ENCODE measurements at places on chromosomes 12 and 14. TPM values are rescaled to one million over a fixed set of nuclear protein-coding genes. Genes with fewer than 3 reads are reported as not detected.

Gene KCNA5
- 0.72 TPM for total RNA-seq

Gene KRT82
- total RNA-seq, result not detected

Gene RNF212B
- total RNA-seq, result not detected

Gene RND1
- 12.4 TPM for total RNA-seq

Gene ZNF84
- 103 TPM for total RNA-seq

Gene TCTN2
- total RNA-seq, result 35.5 TPM

Gene TMEM19
- 24.8 TPM for total RNA-seq

Gene SIX4
- total RNA-seq, result 21.7 TPM

Gene RNU4-1
- total RNA-seq, result 6,474 TPM

Gene TMEM229B
- 1.8 TPM for total RNA-seq

Gene GYS2
- not detected for total RNA-seq

DNA sequence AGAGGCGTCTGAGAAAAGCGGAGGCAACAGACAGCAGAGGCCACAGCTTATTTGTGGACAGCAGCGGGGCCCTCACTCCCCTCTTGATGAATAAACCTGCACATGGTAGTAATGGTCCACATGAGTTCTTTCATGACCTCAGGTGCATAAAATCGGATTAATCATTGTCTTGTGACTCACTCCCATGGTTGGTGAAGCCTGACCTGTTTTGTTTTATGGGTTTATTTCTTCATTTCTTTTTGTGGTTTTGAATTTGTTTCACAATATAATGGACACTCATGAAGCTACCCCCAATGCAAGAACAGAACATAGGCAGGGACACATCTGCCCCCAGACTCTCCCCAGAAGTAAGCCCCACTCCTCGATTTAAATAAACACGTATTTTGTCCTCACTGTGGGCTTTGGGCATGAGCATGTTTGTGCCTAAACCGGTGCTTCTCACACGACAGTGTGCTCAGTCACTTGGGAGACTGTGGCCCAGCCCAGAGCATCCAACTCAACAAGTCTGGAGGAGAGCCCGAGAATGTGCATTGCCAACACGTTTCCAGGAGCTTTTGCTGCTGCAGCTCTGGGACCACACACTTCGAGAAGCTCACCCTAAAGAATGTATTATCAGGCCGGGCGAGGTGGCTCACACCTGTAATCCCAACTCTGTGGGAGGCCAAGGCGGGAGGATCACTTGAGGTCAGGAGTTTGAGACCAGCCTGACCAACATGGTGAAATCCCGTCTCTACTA is 116.1 kb downstream of the SCARB1 start:
- no peak for DNase-seq

DNA sequence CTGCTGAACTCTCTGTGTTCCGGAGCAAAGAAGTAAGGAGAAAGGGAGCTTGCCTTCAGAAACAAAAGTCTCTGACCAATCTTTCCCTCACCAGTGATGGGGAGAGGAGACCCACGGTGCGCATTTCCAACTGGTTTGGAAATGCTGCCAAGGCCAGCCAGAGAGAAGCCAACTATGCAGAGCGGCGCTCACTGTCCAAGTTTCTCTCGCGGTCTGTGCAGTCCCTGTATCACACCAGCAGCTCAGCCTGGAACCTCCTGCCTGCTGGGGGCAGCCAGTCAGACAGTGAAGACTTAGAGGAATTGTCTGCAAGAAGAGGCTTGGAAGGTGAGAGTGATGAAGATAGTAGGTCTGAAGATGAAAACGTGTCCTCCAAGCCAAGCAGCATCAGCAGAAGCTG is 206.2 kb downstream of the NAV3 start:
- no peak for DNase-seq

DNA sequence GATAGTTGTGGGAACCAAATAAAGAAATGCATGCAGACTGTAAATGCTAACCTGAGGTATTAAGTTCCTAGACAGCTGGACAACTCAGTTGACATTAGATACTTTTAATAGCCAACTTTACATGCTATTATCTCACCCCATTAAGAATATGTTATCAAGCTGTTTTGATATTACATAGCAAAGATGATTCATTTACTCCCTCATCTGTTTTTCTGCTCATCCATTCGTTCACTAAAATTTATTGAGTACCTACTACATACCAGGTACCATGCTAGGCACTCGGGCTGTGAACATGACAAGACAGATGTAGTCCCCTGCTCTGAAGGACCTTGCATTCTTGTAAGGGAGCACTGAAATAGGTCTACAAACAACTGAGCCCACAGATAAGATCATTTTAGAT is 192.4 kb downstream of the DACT1 start:
- no peak for DNase-seq

DNA sequence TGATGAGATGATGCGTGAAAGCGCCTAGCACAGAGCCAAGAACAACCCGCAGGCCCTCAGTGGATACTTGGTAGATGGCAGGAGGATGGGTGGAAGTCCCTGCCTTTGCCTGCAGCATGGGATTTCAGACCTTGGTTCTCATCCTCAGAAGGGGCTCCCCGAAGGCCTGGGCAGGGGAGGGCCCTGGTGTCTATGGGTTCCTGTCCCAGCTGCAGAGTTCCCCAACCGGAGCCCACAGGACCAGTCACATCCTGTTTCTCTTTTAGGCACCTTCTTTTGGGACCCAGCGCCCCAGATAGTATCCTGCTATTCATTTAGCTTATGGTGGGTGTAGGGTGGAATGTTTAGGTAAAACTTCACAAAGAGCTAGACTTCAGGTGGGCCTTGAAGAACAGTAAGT is 55.5 kb downstream of the CALM1 start:
- DNase-seq, result no peak

DNA sequence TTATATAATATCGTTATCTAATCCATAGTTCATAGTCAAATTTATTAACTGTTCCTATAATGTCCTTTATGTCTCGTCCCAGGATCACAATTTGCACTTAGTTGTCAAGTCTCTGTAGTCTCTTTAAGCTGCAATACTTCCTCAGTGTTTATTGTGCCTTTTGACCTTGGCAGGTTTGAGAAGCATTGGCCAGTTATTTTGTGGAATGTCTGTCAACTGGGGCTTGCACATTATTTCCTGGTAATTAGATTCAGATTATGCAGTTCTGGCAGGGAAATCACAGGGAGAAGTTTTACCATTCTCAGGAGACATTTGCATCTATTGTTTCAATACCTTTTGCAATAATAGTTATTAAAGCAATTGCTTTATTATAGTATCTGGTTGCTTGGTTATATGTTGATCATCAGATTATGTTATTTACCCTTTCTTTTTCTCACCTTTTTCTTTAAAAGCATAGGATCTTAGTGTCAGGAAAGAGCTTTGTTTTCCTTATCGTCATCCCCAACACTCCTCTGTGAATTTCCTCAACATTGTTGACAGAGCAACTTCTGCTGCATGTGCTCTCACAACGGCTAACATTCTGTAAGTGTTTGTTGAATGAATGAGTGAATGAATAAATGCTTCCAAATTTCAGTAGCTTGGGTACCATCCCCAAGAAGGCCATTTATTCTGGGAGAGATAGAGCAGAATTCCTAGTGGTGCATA is 3.7 kb upstream of the ART4 start:
- DNase-seq, result no peak

DNA sequence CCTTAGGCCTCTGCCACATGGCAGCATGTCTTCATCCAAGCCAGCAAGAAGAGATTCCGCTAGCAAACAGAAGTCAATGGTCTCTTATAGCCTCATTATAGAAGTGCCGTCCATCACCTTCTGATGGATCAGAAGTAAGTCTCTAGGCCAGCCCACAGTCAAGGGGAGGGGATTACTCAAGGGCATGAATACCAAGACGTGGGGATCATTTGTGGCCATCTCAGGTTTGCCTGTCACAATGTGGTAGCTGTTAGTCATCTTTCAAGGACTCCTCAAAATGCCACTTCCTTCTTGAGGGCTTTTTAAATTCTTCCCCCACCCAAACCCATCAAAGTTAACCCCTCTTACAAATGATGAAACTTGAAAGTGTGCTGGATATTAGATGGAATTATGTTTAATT is 8.1 kb upstream of the ADCY6 start:
- DNase-seq, result no peak

DNA sequence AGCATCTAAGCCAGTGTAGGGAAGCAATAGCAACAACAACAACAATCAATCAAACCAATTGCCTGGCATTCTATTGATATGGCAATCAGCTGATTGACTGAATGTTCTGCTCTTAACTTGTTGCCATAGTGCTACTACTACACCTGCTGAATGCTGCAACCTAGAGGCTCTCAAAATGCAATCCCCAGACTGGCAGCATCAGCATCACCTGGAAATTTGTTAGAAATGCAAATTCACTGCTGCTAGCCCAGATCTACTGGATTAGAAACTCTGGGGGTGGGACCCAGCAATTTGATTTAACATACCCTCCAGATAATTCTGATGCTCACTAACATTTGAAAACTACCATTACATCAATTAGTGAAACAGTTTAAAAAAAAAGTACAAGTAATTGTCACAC is 363.6 kb downstream of the SNAPC1 start:
- DNase-seq, result no peak

DNA sequence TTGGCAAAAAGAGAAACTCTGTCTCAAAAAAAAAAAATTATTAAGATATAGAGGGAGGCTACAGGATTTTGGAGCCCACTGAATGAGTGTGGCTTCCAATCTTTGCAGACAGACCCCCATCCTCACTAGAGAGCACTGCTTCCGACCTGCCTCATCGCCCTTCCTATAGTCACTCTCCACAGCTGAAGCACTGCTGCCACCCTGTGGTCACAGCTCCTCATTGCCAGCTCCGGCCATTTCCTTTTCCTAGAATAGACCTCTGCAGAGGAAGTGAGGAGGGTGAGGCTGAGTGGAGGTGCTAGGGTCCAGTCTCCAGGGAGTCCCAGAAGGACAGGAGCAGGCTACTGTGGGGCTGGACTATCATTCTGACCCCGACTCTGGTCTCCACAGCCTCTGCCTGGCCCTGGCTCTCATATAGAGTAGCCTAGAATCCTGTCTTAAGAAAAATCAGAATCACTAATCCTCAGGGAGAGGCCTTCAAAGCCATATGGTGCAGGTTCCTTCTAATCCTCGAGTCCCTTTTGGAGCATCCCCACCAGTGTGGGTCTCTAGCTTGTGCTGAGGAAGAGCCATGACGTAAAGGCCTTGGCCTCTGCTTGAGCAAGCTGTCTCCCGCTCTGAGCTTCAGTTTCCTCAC is 1.4 kb upstream of the NPFF start:
- DNase-seq, result peak; percentile 85

DNA sequence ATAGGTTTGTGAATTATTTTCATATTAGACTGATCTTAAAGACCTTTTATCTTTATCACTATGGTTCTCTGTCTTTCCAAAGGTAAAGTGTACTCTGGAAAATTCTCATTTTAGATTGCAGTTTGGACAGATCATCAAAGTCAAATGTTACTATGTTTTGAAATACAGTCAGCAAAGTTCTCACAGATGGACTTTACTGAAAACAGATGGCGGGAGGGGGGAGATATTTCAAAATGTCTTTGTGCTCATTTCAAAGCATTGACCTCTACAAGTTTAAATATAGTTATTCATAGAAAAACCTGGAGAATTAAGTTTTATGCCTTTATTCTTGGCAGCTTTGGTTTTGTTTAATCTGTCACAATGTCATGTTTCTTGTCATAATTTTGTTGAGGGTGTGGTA is 51.8 kb upstream of the LRTM2 start:
- no peak for DNase-seq

GRCh38 chr12:7905071-7905470 is 30.9 kb downstream of the SLC2A3 start:
- no peak for DNase-seq

DNA sequence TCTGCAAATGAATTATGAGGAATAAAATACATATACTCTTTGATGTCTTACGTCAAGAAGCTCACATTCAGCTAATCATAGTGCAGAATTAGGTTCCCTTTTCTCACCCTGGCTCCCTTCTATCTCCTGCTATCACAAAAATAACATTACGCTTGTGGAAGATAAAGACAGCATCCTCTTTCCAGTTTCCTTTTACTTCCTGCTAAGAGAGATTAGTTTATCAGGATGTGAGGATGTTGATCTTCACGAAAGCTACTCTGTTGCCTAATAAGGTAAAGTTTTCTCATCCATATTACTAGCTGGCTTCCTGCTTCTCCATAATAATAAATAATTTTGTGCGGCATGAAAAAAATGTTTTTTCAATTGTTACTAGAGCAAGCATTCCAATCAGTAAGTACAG is 217.7 kb upstream of the DCN start:
- DNase-seq, result no peak

GRCh38 chr12:47885566-47885965 is 19.2 kb downstream of the VDR start:
- no peak for DNase-seq

- DNase-seq, result no peak
Measured at GRCh38 chr12:32024884-32025592, 65.8 kb downstream of the RESF1 start.

- DNase-seq, result no peak
Measured at GRCh38 chr12:104668274-104668718, 211.5 kb downstream of the CHST11 start.

DNA sequence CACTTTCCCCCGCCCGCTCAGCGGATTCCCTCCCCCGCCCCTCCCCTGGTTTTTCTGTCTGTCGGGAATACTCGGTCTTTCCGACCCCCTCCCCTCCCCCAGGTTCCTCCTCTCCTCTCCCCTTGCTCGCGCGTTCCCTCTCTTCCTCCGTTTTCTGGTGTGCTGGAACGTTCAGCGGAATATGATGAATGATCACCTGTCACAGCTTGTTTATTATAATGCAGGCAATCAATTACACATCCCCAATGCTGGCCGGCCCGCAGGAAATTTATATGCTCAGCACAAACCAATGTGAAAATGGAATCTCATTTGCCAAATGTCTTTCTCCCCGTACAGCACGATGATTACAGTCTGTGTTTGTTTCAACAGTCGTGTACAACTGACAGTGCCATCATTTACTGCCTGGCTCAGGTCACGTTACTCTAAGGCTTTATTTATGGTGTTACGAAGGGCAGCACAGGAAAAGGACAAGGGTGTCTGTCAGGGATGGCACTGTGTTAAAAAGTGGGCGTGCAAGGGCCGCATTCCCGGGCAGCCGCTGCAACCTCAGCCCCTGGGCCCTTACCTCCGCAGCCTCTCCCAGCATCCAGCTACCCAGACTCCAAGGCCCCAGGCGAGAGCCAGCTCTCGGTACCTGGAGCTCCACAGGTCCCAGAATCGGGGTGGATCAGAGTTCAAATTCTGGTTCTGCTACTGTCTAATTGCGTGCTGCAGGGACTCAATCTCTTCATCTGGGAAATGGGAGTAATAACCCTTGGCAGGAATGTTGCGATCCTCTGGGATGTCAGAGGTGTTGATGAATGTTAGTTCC is 24.7 kb upstream of the MAP1LC3B2 start:
- no peak for DNase-seq

GRCh38 chr12:20350026-20350425 is 18.3 kb upstream of the PDE3A start:
- DNase-seq, result no peak

DNA sequence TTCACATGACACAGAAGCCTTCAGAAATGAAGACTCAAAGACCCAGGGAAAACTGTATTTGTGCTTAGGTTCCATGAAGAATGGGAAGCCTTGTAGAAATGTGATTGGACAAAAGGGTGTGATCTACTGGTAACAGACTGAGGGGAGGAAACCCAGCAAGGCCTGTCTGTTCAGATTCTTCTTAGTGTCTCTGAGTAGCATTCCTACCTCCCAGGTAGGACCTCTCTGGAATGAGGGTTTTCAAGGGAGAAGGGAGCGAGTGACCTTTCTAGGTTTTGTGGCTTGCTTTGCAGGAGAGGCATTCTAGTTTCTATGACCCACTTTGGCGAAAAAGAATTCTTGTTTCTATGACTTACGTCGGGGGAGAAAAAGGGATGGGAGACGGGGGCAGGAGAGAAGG is 401.7 kb downstream of the DPF3 start:
- DNase-seq, result no peak

GRCh38 chr14:92433407-92433806 is 80.2 kb upstream of the RIN3 start:
- DNase-seq, result no peak

- DNase-seq, result no peak
Measured at GRCh38 chr12:23770202-23770938, 179.1 kb downstream of the SOX5 start.
